ENCODE measurements at places on chromosomes 16 and 17.
A peak's percentile ranks its signal among the peaks of the same experiment; 100 is the strongest.

DNA sequence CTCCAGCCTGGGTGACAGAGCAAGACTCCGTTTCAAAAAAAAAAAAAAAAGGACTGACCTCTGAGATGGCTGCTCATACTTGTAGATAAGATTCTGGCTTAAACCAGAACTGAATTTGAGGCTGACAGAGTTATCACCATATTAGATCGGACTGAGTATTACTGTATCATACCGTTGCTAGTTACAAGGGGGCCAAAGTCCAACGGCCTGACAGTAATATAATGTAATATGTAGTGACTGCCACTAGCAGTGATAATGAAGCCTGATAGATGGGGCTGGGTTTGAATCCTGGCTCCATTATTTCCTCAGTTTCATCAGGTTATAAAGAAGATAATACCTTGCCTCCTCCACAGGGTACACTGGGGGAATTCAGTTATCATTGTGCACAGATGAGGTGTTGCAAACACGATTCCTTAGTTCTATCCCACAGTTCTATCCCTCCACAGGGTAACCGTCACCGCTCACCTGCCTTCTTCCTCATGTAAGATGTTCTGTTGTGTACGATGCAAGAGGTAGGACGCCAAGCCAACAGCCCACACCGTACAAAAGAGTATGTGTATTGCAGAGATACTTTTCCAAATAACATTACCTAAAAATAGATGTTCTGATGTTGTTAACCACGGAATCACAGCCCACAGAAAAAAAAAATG lies 5.2 kb downstream of the TMEM220 start:
- H3K4me1 ChIP-seq: no peaks in the 10 kb centered on the region
- H3K27ac ChIP-seq: no peak overlapping the region
- no peak overlapping the region for H3K4me3 ChIP-seq
- no peaks in the 10 kb centered on the region for H3K27me3 ChIP-seq
- 0 out of 2 replicates have a peak, but pooled peaks cover 4% of the 10 kb centered on the region for H3K36me3 ChIP-seq

DNA sequence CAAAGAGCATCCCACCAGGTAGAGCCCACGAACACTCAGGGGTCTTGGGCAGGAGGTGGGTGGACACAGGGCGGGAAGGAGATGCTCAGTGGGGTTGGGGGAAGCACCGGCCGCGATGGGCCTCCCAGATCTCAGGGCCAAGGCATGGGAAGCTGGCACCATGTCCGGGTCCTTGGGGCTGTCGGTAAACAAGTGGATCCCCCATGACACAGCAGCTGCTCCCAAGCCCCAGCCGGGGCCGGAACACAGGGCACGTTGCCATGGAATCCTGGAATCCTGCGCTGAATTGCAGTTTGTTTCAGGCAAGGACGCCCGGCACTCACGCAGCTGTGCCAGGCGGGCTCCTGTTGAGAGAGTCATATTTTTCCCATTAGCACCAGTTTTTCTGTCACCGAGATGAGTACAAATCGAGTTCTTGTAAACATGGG lies 23.0 kb upstream of the CHMP6 start:
- 0 out of 2 replicates have a peak, but pooled peaks cover 5% of the 10 kb centered on the region for H3K27me3 ChIP-seq
- peak; percentile 66 for DNase-seq
- no peak overlapping the region for H3K27ac ChIP-seq

DNA sequence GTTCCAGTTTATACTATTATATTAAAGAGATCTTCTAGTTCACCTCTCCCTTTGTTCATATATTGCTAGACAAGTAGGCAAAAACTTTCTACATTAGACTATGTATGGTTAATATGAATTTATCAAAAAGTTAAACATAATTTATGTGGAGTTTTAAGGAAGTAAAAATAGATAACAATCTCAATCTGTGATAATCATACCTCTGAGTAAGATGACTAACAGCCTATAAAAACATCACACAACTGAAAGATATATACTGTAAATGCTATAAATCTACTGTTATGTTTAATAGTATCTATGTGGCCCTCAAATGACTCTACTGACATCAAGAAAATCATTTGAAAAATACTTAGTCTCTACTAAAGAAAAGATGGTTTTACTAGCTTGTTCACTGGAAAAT lies 37.1 kb downstream of the AP1G1 start:
- H3K27me3 ChIP-seq: no peaks in the 10 kb centered on the region
- H3K4me1 ChIP-seq: peaks cover 13% of the 10 kb centered on the region
- H3K27ac ChIP-seq: no peak overlapping the region
- no peak for DNase-seq
- H3K36me3 ChIP-seq: peaks cover 55% of the 10 kb centered on the region

GRCh38 chr17:4901648-4902344 lies 1.1 kb downstream of the CHRNE start:
- H3K27ac ChIP-seq: no peak overlapping the region
- no peaks in the 10 kb centered on the region for H3K36me3 ChIP-seq
- DNase-seq: no peak
- H3K4me1 ChIP-seq: 0 out of 2 replicates have a peak, but pooled peaks cover 5% of the 10 kb centered on the region
- no peak overlapping the region for H3K4me3 ChIP-seq

DNA sequence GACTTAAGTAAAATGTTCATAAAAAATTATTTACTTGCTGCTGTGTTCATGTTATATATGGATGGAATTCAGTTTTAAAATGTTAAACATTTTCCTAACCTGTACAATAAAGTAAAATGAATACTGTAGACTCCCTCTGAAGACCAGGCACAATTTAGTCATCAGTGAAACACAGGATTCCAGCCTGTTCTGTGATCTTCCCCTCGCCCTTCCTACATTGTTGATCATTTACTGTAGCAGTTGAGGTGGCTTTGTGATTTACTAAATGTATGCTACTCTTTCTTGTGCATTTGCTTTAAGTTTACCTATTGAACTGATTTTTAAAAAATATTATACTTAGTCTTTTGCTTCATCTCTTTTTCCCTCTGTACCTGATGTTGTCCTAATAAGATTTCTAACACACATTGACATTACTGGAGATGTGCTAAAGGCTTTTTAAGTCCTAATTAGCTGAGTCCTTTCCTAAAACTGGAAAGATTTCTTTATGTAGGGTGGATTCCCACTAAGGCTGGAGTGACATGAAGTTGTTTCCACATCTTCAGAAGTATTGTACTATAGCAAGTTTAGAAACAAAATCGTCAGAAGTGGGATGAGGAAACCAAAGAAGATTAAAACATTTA lies 38.1 kb downstream of the PHKB start:
- no peaks in the 10 kb centered on the region for H3K4me1 ChIP-seq
- no peaks in the 10 kb centered on the region for H3K27me3 ChIP-seq
- peaks cover 16% of the 10 kb centered on the region for H3K36me3 ChIP-seq
- no peak overlapping the region for H3K4me3 ChIP-seq
- no peak overlapping the region for H3K27ac ChIP-seq
- no peak for DNase-seq

GRCh38 chr16:23784811-23785447 lies 30.1 kb downstream of the CHP2 start:
- no peak overlapping the region for H3K27ac ChIP-seq
- H3K4me1 ChIP-seq: no peaks in the 10 kb centered on the region
- H3K4me3 ChIP-seq: no peak overlapping the region
- H3K36me3 ChIP-seq: no peaks in the 10 kb centered on the region
- H3K27me3 ChIP-seq: no peaks in the 10 kb centered on the region

GRCh38 chr16:84323606-84324005 lies 28.9 kb downstream of the WFDC1 start:
- H3K36me3 ChIP-seq: no peaks in the 10 kb centered on the region
- peak; percentile 34 for DNase-seq
- H3K27me3 ChIP-seq: peaks cover 22% of the 10 kb centered on the region
- no peaks in the 10 kb centered on the region for H3K4me1 ChIP-seq

- no peaks in the 10 kb centered on the region for H3K36me3 ChIP-seq
- DNase-seq: peak; percentile 70
- H3K27me3 ChIP-seq: no peaks in the 10 kb centered on the region
- peaks cover 7% of the 10 kb centered on the region for H3K4me1 ChIP-seq
- H3K4me3 ChIP-seq: no peak overlapping the region
Observed at GRCh38 chr17:4004517-4005295, 40.5 kb upstream of the ATP2A3 start.

- no peak overlapping the region for H3K27ac ChIP-seq
- DNase-seq: no peak
- no peaks in the 10 kb centered on the region for H3K27me3 ChIP-seq
- H3K4me3 ChIP-seq: no peak overlapping the region
Observed at GRCh38 chr16:81524382-81524781, 79.8 kb downstream of the CMIP start.

DNA sequence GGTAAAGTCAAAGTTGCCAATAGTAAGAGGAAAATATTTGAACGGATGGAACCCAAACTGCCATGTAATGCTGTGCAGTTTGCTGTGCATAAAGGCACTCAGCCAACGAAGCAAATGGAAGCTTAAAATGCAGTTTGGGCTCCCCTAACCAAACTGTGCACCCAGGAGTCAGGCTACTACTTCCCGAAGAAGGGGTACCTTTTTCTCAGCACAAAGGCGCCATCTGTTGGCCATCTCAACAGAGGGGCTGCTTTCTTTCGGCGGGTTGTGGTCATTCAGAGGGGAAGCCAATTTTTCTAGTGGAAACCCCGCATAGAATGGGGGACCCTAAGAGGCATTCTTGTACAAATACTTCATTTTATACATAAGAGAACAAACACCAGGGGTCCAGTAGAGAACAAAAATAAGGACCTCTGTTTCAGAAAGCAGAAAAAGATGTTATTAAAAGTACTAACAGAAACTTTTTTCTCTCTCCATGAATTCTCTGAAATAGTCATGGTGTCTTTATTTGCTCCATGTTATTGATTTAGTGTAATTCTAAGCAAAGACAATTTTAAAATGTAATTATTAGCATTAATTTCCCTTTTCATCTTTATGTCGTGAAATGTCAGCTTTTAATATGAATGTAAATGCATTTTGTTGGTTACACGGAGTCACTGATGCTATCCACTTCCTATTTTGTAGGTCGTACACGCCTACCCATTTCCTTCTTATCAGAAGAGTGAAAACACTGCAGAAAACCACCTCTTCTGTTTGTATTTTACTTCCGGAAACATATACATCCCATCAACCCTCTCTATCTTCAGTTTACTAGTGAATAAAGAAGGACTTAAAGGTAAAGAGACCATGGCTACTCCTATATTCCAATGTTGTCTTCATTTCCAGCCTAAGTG lies 453.3 kb downstream of the KCNJ2 start:
- H3K4me3 ChIP-seq: no peak overlapping the region
- no peaks in the 10 kb centered on the region for H3K36me3 ChIP-seq
- DNase-seq: peak; percentile 38
- H3K4me1 ChIP-seq: no peaks in the 10 kb centered on the region
- H3K27me3 ChIP-seq: no peaks in the 10 kb centered on the region

- H3K36me3 ChIP-seq: peaks cover 14% of the 10 kb centered on the region
- no peaks in the 10 kb centered on the region for H3K27me3 ChIP-seq
- peak overlapping the region; percentile 92 for H3K4me3 ChIP-seq
Observed at GRCh38 chr17:50866950-50867362, 802 bp upstream of the TOB1 start.

DNA sequence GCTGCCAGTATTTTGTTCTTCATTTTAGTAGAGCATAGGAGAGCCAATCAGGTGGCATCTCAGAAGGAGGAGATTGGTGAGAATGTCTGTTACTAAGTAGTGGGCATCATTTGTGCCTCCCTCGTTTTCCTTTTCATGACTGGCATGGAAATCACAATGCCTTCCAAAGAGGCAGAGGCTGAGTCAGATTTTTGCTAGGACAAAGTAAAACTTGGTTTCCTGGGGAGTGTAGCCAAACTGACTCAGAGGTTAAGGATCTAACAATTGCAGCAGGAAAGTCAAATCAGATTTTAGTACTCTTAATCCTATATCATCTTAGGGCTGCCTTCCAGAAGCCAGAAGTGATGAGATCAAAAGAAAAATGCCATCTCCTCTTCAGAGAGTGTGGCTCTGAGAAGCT lies 138.7 kb downstream of the ANKFN1 start:
- DNase-seq: peak; percentile 93
- peaks cover 34% of the 10 kb centered on the region for H3K4me1 ChIP-seq
- no peak overlapping the region for H3K4me3 ChIP-seq
- peak overlapping the region; percentile 67 for H3K27ac ChIP-seq
- no peaks in the 10 kb centered on the region for H3K27me3 ChIP-seq
- no peaks in the 10 kb centered on the region for H3K36me3 ChIP-seq

GRCh38 chr16:87308826-87309225 lies 8.4 kb downstream of the C16orf95 start:
- no peak overlapping the region for H3K4me3 ChIP-seq
- H3K27ac ChIP-seq: no peak overlapping the region
- no peaks in the 10 kb centered on the region for H3K4me1 ChIP-seq
- H3K36me3 ChIP-seq: no peaks in the 10 kb centered on the region
- no peak for DNase-seq
- no peaks in the 10 kb centered on the region for H3K27me3 ChIP-seq

DNA sequence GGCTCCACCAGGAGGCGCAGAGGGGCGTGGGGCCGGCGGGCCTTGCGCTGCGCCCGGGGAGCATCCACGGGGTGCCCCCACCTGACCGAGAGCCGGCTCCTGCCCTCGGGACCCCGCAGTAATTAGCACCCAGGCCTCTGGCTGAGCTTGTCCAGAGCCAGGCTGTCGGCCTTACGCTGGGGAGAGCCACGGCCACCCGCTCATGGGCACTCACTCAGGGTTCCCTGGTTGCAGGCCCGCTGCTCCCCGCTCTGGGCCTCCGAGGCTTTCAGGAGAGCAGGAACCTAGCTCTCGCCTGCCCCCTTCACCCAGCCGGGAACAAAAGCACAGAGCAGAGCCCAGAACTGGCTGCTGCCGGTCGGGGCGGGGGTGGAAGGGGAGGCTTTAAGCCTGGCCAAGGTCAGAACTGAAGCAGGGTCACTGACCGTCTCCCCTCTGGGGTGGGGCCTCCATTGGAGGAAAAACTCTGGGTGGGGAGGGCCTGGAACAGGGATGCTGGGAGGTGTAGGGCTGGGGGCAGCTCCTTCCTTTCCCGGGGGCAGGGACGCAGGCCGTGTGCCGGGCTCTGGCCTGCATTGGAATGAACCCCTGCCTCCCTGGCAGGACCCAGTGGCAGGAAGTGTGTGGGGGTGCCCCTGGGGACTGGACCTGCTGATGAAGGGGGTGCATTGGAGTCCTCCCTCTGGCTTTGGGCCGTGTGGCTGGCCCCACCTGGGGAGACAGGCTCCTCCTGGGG lies 12.3 kb downstream of the GLIS2 start:
- H3K27me3 ChIP-seq: no peaks in the 10 kb centered on the region
- peak overlapping the region; percentile 72 for H3K4me3 ChIP-seq

DNA sequence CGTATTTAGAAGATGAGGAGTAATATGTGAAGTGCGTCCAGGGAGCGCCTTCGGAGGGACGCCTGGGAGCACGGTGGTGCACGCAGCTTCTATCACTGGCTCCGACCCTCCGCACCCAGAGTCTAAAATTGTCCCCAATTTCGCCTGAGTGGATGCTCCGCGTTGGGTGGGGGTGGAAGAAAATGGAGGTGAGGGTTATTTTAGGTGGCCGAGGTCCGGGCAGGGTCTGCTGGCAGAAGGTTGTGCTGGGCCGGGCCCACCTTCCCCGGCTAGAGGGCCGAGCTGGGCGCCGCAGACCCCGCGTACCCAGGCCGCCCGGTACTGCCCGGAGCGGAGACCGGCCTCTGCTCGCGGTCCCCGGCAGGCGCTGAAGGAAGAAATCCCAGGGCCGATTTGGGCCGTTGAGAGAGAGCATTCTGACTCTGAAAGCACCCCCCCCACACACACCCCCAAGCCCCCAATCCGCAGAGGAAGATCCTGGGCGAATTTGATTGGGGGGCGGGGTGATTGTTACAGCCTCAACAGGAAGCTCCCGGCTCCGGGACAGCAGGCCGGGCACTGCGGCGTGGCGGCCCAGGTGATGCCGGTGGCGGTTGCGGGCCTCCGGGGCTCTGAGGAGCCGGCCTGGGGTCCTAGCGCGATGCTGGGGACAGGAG lies 3.0 kb downstream of the BAHCC1 start:
- H3K4me3 ChIP-seq: peak overlapping the region; percentile 85
- H3K36me3 ChIP-seq: no peaks in the 10 kb centered on the region
- DNase-seq: no peak
- peaks cover 32% of the 10 kb centered on the region for H3K4me1 ChIP-seq
- H3K27me3 ChIP-seq: no peaks in the 10 kb centered on the region

- no peak for DNase-seq
- H3K27me3 ChIP-seq: no peaks in the 10 kb centered on the region
- no peaks in the 10 kb centered on the region for H3K36me3 ChIP-seq
- H3K27ac ChIP-seq: no peak overlapping the region
- H3K4me3 ChIP-seq: no peak overlapping the region
- H3K4me1 ChIP-seq: no peaks in the 10 kb centered on the region
Observed at GRCh38 chr16:17098685-17099084, 372.1 kb downstream of the XYLT1 start.

All from GM23248 (cell line).